Activated T-cell treated with anti-CD3 and anti-CD28 coated beads for 1 hour (primary cell): ENCODE measurements at places on chromosomes 4 and X.

GRCh38 chrX:111431001-111431400 lies 19.0 kb upstream of the DCX start:
- DNase-seq: no peak

DNA sequence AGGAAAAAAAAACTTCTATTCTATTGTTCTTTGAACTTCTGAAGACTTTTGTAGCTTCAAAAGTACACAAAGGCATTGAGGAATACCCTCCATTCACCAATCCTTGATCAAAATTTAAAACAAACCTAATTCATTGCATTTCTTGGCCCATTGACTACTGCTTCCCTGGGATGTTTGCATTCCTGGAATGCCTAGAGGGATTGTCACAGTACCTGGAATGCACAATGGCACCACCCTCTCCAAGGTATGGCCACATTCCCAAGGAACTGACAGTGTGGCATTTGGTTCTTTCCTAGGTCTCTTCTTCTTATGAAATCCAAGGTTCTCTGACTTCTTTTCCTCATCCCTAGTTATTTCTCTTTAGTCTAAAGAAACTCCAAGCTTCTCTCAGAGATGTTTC lies 600.7 kb downstream of the CCSER1 start:
- DNase-seq: no peak

DNA sequence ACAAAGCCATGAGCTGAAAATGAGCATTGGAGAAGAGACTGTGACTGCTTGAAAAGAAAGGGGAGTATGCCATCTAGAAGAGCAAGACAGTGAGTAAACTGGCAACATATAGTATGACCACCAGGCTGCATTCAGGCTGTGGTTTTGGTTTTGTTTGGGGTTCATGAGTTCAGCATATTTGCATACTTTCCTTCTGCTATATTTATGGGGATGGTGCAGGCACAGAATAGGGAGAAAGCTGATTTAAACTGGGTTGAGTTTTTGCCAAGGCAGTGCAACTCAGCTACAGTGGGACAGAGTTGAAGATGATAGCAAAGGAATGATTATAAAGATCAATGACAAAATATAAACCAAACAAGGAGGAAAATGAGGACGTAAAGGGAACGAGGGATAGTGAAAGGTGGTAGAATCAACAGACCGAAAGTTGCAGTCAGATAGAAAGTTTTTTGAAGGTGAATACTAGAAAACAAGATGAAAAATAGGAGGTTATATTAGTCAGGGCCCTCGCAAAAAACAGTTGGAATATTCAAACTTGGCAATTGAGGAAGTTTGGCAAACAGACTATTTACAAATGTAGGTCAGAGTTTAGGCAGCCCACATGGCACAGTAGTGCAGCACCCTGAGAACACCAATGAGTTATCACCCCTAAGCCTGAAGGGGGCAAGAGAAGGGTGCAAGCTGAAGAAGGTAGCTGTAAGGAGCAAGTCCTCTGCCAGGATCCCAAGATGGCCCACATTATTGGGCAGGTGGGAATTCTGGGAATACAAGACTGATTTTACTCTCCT lies 114.8 kb upstream of the MAP9 start:
- no peak for DNase-seq

DNA sequence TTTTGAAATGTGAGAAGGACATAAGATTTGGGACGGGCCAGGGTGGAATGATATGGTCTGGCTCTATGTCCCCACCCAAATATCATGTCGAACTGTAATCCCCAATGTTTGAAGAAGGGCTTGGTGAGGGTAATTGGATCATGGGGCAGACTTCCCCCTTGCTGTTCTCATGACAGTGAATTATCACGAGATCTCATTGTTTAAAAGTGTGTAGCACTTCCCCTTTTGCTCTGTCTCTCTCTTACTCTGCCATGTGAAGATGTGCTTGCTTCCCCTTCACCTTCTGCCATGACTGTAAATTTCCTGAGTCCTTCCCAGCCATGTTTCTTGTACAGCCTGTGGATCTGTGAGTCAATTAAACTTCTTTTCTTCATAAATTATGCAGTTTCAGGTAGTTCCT lies 17.5 kb downstream of the MTMR8 start:
- no peak for DNase-seq

- no peak for DNase-seq
Measured at GRCh38 chr4:4332529-4332928, 42.5 kb downstream of the ZBTB49 start.

DNA sequence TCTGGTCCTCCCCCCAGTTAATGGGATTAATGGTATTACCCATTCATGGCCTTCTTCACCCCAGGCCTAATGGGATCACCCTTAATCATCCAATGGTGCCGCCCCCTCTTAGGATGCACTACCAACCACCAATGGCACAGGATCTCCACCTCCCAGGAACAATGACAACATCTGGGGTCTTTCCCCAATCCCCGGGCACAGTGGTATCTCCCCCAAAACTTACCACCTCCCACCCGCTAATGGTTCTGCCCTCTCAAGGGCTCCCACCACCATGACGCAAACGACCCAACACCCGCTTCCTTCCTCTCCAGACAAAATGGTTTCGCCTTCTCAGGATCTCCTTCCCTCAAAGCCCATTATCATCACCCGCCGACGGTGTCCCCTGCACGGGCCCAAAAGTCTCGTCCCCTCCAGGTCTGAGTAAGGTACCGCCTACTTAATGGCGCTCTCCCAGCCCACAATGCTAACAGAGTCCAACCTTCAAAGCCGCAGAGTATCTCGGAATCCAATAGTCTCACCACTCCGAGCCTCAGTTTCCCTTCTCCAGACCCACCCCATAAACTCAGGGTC lies 458 bp downstream of the GRIPAP1 start:
- peak; percentile 7 for DNase-seq

- DNase-seq: no peak
Measured at GRCh38 chr4:168537086-168537485, 40.2 kb downstream of the PALLD start.

DNA sequence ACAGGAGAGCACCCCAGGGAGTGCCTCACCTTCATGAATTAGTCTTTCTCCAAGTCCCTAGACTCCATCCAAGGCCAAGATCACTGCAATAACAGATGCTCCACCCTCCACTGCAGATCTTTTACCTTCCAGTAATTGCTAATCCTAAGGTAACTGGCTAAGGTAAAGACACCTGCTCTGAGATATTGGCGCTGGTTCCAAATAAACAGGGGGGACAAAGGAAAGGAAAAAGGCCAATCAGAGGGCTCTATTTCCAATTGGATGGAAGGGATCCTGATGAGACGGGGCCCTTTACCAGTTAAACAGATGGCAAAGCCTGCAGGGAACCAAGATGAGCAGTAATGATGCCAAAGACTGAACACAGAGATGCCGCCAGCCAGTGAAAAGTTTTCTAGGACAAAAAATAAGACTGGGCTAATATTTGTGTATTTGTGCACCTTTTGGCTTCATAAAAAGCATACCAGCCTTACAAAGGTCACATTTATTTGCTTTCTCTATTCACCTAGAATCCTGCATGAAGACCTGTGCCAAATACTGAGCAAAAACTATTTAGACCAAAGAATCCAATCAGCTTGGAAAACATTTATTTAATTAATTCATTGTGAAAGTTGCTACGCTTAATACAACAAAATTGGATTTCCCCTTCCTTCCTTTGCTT lies 148.5 kb downstream of the PPP3CA start:
- no peak for DNase-seq

DNA sequence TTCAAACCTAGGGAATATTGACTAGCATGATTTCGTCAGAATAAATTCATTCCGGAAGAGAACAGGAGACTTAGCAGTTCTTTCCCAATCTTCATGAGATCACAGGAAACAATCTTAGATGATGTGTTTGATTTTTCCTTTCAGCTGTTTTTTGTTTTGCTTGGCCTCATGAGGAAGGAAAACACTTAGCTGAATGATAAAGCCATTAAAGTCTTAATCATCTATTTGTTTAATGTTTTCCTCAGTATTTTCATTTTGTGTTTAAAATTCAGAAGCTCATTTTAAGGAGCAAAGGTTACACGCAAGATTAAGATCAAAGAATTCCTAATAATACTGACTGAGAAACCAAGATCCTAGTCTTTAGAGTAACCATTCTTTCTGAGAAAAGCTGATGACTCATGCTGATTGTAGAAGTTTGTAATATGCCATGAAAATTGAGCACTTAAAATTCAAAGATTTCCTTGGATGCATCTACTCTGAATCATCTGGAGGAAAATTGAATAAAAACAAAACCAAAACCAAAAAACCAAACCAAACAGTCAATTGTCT lies 15.4 kb upstream of the TBC1D19 start:
- no peak for DNase-seq

GRCh38 chr4:140753329-140753728 lies 2.9 kb downstream of the TBC1D9 start:
- DNase-seq: no peak

DNA sequence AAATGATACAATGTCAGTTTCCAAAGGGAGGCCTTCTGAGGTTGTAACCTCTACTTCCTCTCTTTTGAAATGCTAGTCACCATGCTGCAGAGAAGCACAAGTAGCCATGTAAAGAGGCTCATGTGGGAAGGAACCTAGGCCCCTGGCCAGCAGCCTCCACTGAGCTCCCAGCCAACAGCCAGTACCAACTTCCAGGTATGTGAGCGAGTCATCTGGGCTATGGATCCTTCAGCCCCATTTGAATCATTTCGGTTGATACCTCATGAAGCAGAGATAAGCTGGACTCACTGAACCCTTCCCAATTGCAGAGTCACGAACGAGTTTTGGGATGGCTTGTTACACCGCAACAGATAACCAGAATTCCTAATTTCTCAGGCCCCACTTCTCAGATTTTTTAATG lies 187.0 kb upstream of the LDB2 start:
- no peak for DNase-seq

GRCh38 chr4:139575072-139575471 lies 19.1 kb upstream of the SETD7 start:
- no peak for DNase-seq

DNA sequence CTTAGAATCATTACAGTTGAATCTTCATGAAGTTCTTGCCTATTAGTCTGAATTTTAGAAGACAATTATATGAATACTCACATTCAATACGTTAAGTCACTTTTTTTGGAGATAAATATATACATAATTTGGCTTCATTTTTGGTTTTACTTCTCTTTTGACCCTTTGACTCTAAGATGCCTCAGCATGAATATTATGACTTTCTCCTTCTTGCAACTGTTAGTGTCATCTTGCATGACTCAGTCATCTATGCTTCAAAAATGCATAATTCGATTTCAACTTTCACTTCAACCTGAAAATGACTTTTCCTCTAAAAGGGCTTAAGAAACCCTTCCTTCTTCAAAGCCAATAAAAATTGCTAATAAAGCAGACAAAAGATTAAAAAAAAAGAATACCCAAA lies 1427.5 kb downstream of the ADGRL3 start:
- DNase-seq: no peak

GRCh38 chrX:132093239-132093860 lies 34.5 kb downstream of the FRMD7 start:
- no peak for DNase-seq

GRCh38 chr4:70666369-70666768 lies at the start of gene JCHAIN:
JCHAIN (minus strand) TSS chr4:70666508; CDS start chr4:70666490, 18 bp downstream.
- no peak for DNase-seq

DNA sequence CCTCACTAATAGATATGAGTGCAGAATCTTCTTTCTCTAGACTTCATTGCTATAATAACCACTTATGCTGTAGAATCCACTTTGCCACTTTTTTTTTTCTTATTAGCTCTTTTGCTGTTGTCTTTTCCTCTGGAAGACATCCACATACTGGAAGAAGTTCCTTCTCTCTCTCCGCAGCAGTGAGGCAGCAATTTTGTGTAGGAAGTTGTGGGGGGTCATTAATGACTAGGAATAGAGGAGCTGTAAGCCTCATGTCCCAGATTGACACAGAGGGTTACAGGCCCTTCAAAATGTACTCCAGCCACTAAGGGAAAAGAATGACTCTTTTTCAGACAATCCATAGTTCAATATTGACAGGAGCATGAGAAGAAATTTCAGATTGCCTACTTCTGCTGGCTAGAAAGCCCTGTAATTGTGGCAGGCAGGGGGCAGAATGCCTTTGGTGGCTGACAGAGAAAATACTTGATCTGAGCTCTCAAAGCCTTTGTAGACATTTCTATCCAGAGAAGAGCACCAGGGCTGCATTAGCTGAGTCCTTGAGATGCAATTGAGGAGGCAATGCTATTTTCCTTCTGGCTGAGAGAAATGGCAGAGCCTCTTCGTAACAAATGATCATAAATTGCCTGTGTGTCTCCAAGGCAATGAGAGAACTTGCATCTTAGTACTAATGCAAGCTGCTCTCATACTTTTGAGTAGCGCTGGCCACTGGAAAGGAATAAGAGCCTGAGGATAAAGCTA lies 856.2 kb downstream of the STIM2 start:
- no peak for DNase-seq

DNA sequence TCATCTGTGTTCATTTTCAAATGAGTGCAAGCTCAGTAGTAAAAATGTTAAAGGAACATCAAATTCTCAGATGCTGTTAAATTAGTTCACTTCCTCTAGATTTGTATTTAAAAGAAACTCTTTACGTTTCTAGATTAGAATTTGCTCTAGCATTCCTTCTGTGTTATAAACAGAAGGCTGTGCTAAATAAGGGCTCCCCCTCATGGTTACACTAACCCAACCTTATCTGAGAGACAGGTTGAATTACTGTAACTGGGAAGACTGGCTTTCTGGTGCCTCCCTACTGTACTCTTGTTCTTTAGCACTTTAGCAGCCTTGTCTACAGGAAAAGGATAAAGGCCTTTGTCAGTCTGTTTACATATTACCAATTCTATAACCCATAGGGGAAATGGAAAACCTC lies 56.8 kb downstream of the RXFP1 start:
- DNase-seq: no peak

GRCh38 chr4:146343199-146343598 lies 128.9 kb downstream of the REELD1 start:
- no peak for DNase-seq

DNA sequence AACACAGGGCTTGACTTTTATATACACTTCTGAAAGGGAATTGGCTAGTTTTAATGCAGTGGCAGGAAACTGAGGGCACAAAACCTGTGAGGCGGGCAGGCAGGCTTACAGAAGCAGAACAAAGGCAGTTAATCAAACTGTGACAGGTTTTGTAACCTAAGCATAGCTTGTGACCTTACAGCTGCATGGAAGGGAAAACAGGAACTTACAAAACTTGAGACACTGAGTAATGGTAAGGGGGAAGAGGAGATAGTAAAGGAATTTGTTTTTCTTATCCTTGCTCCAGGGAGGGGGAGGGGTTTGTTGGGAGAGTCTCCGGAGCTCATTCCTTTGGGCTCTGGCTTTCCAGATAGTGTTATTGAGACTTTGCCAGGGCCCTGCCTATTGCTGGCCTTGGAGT lies 55.6 kb downstream of the SLITRK4 start:
- no peak for DNase-seq

GRCh38 chr4:56689201-56689969 lies 8.3 kb upstream of the HOPX start:
- no peak for DNase-seq

DNA sequence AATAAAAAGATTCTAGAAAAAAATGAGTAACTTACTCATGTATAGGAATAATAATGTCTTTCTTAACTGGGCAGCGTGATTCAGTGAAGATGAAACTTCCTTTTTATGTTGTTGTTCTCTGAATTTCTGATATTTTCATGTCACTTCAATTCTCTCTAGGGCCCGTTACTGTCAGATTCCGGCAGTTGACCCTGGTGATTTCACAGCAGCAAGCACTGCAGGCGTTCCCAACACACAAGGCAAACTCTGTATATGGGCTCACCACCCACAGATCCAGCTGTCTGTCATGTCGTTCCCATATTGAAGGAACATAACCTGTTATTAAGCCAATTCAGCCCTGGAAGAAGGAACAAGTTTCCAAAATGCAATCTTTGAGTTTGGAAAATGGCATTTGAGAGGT lies 288.3 kb upstream of the GALNTL6 start:
- DNase-seq: no peak

GRCh38 chr4:123248085-123248659 lies 148.4 kb upstream of the SPRY1 start:
- DNase-seq: no peak

GRCh38 chrX:148806145-148806870 lies 305.9 kb downstream of the AFF2 start:
- DNase-seq: no peak
